HCEC 1CT (cell line): ENCODE measurements at places on chromosomes 7 and 10.

- DNase-seq: no peak
Measured at GRCh38 chr10:120095875-120096274, 203.3 kb downstream of the SEC23IP start.

GRCh38 chr7:30029696-30030095 is 1.5 kb downstream of the PLEKHA8 start:
- DNase-seq: no peak

DNA sequence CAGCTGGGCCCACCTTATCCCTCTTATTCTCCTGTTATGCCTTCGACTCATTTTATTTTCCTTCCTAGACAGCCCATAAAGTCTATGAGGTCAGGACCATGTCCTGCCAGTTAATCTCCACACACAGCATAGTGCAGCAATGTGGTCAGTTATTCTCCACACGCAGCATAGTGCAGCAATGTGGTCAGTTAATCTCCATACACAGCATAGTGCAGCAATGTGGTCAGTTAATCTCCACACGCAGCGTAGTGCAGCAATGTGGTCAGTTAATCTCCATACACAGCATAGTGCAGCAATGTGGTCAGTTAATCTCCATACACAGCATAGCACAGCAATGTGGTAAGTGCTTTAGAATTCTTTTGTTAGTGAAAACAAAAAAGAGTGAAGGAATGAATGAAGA is 77.8 kb downstream of the TEX36 start:
- no peak for DNase-seq

GRCh38 chr7:137169282-137169698 is 174.2 kb downstream of the PTN start:
- DNase-seq: peak; percentile 65

DNA sequence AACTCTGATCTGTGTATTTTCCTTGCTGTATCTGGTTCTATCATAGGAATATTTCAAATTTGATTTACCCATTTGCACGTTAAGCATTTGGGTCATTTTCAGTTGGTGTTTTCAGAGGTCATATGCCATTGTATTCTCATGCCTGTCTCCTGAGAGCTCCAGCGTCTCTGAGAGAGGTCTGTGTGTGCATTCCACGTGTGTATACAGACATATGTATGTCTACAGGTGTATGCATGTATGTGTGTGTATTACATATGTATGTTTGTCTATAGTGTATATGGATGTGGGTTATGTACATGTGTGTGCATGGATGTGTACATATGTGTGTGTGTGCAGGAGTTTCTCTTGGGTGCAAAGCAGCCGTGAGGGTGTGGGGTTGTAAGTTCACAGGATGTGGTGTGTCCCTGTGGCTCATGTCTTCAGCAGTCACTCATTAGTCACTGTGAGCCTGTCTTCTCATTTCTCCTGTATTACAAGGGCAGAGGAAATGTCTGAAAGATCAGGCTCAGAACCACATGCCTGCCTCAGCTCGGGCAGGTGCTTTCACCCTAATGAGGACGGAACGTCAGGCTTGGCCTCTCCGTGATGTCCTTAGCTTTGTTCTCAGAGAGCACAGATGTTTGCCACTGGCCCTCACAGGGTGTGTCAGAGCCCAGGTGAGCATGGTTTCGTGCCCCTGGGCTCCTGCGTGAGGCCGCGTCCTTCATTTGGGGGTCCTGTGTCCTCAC is 101.6 kb downstream of the NKX6-2 start:
- peak; percentile 75 for DNase-seq

DNA sequence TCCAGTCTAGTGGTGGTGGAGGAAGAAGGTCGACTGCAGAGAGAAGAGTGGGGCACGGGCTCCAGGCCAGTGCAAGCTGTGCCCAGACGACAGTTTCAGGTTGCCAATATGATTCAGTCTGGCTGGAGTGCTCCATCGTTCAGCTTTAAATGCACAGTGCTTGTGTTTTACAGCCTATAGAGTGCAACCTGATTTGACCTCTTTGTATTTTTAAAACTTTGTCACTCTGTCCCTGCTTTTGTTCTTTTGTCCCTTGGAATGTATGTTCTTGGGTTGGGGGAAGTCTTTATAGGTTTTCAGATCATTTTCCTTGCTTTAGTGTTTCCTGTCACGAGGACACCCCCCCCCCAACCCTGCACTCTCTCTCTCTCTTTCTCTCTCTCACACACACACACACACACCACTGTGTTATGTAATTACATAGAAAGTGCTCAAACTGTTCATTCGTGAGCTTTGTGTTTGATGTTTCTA is 198.0 kb downstream of the CAMK1D start:
- DNase-seq: no peak

GRCh38 chr7:84614821-84615501 is 420.4 kb upstream of the SEMA3A start:
- peak; percentile 36 for DNase-seq

DNA sequence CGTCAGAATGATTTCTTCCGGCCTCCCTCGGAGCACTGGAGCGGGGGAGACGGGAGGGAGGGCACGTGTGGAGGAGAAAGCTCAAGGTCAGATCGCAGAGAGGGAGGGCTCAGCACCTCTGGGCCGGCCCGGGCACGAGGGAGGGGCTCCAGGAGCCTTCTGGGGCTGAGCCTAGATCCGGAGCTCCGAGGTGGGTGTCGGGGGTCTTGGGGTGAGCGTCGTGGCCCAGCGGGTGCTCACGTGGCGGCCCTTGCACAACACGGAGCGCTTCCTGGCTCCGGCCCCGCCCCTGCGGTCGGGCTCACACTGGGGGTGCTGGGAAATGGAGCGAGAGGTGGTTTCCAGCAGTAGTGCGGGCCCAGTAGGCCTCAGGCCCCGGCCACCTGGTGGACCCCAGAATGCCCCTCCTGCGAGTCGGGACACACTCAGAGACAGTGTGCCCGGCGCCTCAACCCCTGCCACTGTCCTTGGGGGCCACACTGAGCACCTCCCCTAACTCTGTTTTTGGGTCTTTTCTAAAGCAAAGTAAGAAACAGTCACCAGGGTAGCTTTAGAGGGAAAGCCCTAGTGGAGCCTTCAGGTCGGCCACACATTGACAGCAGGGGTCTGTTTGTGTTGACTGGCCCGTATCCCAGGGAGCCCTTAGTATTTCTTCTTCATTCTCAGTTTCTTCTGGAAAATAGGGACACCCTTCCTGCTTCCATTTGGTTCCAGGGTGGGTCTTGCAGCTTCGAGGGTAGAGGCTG is 798 bp downstream of the PPIF start:
- peak; percentile 63 for DNase-seq

- peak; percentile 94 for DNase-seq
Measured at GRCh38 chr7:56097700-56098099, 4.9 kb upstream of the PHKG1 start.

DNA sequence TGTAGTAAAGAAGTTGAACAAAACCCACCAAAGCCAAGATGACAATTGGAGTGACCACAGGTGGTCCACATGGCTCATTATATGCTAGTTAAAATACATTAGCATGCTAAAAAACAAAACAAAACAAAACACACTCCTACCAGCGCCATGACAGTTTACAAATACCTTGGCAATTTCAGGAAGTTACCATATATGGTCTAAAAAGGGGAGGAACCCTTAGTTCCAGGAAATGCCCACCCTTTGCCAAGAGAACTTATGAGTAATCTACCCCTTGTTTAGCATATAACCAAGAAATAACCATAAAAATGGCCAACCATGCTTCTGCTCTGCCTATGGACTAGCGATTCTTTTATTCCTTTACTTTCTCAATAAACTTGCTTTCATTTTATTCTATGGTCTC is 979.1 kb upstream of the POT1 start:
- no peak for DNase-seq

- peak; percentile 5 for DNase-seq
Measured at GRCh38 chr10:14945108-14945507, 8.8 kb downstream of the DCLRE1C start.

- no peak for DNase-seq
Measured at GRCh38 chr10:110419265-110419664, 78.4 kb upstream of the DUSP5 start.

DNA sequence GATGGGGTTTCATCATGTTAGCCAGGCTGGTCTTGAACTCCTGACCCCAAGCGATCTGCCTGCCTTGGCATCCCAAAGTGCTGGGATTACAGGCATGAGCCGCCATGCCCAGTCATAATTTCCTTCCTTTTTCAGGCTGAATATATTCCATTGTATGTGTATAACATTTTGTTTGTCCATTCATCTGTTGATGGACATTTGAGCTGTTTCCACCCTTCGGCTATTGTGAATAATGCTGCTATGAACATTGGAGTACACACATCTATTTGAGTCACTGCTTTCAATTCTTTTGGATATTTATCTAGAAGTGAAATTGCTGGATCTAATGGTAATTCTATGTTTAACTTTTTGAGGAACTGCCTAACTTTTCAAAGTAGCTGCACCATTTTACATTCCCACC is 34.6 kb downstream of the TLX1 start:
- DNase-seq: no peak

DNA sequence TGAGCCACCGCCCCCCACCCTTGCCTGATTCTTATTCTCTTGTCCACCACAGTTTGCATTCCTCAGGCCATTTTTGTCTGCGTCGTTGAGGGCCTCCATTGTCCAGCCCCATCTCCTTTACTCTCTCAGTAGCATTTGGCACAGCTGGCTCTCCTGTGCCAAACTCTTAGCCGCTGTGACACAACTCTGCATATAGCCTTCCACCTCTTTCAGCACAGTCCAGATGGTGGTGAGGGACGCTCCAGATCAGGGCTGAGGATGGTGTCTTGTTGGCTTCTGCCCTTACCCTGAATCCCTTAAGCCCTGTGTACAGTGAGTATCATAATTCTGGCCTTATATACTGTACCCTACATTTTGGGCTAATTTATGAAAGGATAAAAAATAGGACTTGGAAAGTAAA is 45.6 kb downstream of the BMPR1A start:
- DNase-seq: no peak

DNA sequence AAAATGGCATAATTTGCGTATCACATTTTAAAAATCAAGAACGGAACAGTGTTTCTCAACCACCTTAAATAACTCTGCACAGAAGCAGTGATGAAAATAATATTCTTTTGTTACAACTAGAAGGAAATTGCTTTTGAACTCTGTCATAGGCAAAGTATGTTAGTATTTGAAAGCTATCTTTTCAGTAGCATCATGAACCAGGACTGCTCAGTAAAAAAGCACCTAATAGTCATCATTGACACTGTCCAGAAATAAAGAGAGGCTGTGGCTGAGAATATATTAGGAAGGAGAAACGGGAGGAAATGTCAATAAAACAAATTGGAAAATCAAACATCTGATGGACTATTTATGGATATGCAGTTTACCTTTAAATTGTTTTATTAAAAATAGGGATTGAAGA is 237.2 kb upstream of the AKR1E2 start:
- DNase-seq: no peak

DNA sequence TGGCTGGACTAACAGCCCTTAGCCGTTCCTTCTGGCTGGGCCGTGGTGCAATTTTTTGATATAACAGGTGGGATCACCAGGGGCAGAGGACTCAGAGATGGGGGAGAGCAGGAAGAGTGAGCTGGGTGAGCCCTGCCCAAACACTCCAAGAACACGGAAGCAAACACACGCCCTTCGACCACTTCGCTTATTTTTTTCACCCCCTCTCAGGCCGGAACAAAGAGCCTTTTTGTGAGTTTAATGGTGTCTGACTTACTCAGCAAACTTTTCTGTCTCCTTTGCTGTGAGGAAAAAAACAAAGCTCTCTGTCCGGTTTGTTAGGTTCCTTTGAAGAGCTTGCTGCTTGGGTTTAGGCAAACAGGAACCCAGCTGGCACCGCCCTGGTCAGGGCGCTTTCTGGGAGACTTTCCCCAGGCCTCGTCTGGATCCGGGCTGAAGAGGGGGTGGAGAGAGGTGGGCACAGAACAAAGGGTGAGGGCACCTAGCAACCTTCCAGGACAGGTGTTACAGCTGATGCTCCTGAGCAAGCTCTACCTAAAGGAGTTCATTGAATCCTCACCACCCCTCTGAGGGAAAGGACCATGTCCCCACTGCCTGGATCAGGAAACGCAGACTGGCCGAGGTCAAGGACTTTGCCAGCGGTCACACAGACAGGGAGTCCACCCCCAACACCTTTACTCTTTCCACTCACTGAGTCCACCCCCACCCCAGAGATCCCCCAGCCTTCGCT is 23.3 kb downstream of the CALML3 start:
- DNase-seq: no peak

DNA sequence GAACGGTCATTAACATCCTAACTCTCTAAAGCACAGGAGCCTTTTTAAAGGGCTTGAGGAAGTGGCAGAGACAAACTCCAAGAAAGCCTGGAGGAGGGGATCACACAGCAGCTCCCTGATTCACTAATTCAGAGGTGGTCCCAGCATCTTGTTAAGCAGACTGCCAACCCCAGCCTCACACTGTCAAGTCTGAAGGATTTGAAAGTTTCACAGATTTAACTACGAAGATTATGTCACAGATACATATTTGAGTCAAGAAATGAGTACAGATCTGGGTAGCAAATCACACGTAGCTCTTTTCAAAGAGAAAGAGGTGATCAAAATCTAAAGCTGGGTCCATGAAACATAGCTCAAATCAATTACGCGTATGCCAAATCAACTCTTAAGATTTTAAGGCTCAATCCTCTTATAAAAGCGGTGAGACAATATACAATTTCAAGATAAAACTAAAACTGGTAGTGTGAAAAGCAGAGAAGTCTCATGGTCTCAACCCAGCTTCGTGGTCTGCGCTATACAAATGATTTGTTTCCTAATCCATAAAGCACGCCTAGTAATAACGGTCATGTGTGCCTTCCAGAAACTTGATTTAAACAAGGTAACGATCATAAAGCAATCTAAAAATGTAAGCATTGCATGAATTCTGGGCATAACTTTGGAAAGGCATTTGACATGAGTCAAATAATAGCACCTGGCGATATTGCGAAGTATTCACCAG is 229.9 kb upstream of the MKLN1 start:
- DNase-seq: no peak

- no peak for DNase-seq
Measured at GRCh38 chr10:117552156-117552631, 9.6 kb downstream of the EMX2 start.

DNA sequence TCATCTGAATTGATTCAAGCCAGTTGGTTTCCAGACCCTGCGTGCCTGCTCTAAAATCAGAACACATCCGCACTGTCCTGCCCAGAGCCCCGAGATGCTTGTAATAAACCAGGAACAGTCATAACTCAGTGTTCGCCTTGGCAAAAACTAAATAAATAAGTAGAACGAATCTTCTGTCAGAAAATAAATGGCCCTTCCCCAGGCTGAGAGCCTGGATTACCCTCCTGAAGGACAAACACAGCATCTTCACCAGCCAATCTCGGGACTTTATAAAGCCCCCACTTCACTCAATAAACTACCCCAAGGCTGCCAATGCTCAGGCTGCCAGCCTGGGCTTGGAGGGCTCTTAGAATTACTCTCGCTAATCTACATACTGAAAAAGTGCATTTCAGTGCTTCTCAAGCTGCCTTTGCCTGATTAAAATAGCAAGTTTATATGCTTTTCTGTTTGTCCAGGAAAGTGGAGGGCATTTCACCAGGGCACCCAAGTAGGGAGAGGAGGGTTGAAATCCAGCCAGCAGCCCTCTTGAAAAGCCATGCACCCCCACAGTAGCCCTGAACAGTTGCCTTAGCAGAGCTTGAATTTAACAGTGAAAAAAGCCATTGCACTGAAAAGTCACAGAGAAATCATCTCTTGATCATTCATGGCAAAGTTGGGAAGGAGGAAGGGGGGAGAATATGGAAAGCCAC is 136.6 kb downstream of the CALN1 start:
- DNase-seq: no peak

GRCh38 chr10:93384006-93384405 is 98.1 kb downstream of the MYOF start:
- DNase-seq: no peak

GRCh38 chr7:54556121-54556520 is 13.9 kb downstream of the VSTM2A start:
- no peak for DNase-seq

GRCh38 chr10:113362645-113363091 is 190.2 kb upstream of the HABP2 start:
- no peak for DNase-seq
